Adrenal gland (tissue), 19 donors: ENCODE measurements at places on chromosomes 2 and 18. TPM values are rescaled to one million over a fixed set of nuclear protein-coding genes. Genes with fewer than 3 reads are reported as not detected.

Gene BZW1
- 28.4 TPM for polyA plus RNA-seq

Gene C18orf54
- 0.84 TPM for polyA plus RNA-seq

DNA sequence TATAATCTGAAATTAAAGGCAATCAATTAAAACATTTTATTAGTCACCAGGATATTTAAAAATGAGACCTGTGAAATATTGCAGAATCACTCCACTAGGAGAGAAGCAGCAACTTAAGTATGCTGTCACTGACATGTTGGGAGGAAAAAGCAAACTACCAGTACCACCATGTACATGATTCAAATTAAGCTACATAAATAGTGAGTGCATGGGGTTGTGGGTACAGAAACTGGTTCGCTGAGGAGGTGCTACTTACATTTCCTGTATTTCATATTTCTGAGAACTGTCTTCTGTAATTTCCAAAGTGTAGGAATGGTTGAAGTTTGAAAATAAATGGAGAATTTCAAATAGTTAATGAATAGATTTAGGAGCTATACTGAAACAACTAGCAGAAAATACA is 7.9 kb upstream of the NR4A2 start:
- no peaks in the 10 kb centered on the region for H3K27me3 ChIP-seq
- H3K4me3 ChIP-seq, result no peak overlapping the region
- H3K36me3 ChIP-seq, result no peaks in the 10 kb centered on the region
- no peak overlapping the region for H3K27ac ChIP-seq
- no peak for DNase-seq

DNA sequence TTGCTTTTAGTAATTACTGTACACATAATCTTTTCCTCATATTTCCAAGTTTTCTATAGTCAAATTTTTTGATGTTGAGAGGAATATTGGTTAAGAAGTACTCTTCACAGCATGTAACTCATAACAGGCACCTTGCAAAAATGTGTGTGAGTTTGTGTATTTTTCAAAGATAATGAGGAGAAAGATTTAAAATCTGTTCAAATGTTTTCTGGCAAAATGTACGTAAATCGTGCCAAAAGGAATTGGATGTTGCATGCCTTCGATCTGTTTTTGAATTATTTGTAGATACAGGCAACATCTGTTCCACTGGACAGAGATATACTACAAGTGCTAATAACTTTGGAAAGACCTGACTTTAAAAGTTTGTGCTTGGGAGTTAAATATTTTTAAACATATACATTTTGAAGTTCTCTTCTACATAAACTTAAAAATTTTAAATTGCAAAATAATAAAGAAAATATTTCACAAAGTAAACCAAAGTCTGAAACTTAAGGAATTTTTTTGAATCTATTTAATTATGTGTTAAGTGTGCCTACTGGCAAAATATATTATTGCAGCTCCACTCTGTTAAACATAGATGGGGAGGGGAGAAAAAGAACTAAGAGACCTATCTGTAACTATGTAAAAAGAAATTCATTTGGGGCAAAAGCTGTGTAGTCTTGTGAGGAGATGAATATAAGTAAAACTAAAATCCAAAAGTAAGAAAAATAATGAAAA is 133.5 kb upstream of the UBE2E3 start:
- H3K4me1 ChIP-seq, result no peaks in the 10 kb centered on the region
- no peak overlapping the region for H3K27ac ChIP-seq

Gene SERPINB4
- not detected for polyA plus RNA-seq

DNA sequence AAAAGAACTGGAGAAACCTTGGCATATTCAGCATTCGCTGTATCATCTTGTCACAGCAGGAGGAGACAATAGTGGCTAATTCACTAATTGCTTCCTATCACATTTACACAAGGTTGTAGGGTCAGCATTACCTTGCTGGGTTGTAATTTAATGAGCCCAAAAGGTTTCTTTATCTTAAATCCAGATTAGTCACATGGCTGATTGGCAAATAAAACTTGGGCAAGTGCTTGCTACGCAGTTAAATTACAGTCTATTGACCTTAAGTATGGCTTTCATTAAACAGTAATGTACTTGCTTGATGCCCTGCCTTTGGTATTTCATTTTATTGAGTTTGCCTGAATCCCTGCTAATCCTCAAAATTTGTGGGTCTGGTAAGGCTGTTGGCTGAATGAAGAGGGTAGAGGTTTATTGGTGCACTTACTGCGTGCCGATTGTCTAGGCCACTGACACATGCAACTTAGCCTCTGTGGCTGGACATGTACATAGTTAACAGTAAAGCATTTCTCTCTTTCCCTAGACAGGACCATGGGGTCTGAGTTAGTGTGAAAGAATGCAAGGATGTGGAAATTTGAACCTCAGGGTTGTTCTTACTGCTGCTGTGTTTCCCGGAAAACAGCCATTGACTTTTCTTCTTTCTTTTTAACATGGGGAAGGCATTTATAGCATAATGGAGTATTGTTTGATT is 34.3 kb downstream of the FMNL2 start:
- no peak overlapping the region for H3K27ac ChIP-seq
- no peaks in the 10 kb centered on the region for H3K27me3 ChIP-seq

DNA sequence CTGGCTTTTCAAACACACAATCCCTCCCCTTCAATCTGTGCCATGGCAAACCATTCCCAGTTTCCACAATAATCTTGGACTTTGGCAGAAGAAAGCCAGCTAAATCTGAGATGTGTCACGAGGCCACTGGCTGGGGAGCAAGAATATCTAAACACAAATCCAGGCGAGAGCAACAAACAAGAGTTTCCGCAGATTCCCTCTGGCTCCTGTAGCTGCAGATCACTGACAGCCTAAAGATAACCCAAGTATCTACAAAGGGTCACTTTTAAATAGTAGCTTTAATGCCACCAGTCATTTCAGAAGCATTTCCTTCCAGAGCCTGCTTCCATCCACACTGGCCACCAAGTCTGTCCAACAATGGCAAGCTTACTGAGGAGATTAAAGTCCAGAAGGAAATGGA is 86.9 kb downstream of the ACVR1 start:
- H3K36me3 ChIP-seq, result no peaks in the 10 kb centered on the region
- no peaks in the 10 kb centered on the region for H3K27me3 ChIP-seq
- no peak overlapping the region for H3K27ac ChIP-seq
- H3K4me1 ChIP-seq, result no peaks in the 10 kb centered on the region

GRCh38 chr2:76008001-76008702 is 297.4 kb upstream of the GCFC2 start:
- no peak overlapping the region for H3K27ac ChIP-seq
- no peak for DNase-seq
- no peak overlapping the region for H3K4me3 ChIP-seq
- H3K36me3 ChIP-seq, result no peaks in the 10 kb centered on the region
- H3K4me1 ChIP-seq, result no peaks in the 10 kb centered on the region

GRCh38 chr2:67851956-67852824 is 210.6 kb downstream of the C1D start:
- no peaks in the 10 kb centered on the region for H3K36me3 ChIP-seq
- H3K4me3 ChIP-seq, result no peak overlapping the region
- H3K27ac ChIP-seq, result no peak overlapping the region
- no peaks in the 10 kb centered on the region for H3K4me1 ChIP-seq
- no peak for DNase-seq

GRCh38 chr2:230956827-230957755 is 32.0 kb upstream of the GPR55 start:
- DNase-seq, result peak; percentile 44
- no peaks in the 10 kb centered on the region for H3K36me3 ChIP-seq
- no peak overlapping the region for H3K27ac ChIP-seq
- H3K4me1 ChIP-seq, result peaks cover 8% of the 10 kb centered on the region
- peak overlapping the region; percentile 37 for H3K4me3 ChIP-seq

DNA sequence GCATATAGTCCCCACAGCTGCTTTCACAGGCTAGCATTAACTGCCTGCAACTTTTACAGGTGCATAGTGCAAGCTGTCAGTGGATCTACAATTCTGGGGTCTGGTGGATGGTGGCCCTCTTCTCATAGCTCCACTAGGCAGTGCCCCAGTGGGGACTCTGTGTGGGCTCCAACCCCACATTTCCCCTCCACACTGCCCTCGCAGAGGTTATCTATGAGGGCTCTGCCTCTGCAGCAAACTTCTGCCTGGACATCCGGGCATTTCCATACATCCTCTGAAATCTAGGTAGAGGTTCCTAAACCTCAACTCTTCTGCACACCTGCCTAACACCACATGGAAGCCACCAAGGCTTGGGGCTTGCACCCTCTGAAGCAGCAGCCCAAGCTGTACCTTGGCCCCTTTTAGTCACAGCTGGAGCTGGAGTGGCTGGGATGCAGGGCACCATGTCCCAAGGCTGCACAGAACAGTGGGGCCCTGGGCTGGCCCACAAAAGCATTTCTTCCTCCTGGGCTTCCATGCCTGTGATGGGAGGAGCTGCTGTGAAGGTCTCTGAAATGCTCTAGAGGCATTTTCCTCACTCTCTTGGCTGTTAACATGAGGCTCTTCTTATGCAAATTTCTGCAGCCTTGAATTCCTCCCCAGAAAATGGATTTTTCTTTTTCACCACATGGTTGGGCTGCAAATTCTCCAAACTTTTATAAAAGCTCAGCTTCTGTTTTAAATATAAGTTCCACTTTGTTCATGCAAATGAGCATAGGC is 59.3 kb downstream of the KDM3A start:
- H3K27me3 ChIP-seq, result no peaks in the 10 kb centered on the region
- H3K4me1 ChIP-seq, result no peaks in the 10 kb centered on the region
- no peak overlapping the region for H3K27ac ChIP-seq
- H3K36me3 ChIP-seq, result no peaks in the 10 kb centered on the region

Gene IL1R2
- 10.8 TPM for polyA plus RNA-seq
